Stimulated activated CD8-positive, alpha-beta memory T cell treated with anti-CD3 and anti-CD28 coated beads, Interleukin-4, amount 100 ng/mL, for 4 hours (primary cell): ENCODE measurements at places on chromosomes 3 and 15.

GRCh38 chr3:186380622-186381380 is 18.8 kb upstream of the DGKG start:
- DNase-seq, result no peak

DNA sequence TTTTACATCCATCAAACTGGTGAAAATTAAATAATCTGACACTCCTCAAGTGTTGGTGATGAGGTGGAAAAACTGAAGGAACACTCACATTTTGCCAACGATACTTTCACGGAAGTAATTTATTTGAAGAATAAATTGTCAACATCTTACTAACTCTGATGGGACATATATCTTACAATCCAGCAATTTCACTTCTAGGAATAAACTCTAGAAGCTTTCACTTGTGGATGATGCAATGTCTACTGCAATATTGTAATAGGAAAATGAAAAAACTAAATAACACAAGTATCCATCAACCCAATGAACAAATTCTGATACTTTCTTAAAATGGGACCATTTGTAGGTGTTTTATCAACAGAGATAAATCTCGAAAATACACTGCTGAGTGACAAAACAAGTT is 16.2 kb upstream of the LIPC start:
- DNase-seq, result no peak

DNA sequence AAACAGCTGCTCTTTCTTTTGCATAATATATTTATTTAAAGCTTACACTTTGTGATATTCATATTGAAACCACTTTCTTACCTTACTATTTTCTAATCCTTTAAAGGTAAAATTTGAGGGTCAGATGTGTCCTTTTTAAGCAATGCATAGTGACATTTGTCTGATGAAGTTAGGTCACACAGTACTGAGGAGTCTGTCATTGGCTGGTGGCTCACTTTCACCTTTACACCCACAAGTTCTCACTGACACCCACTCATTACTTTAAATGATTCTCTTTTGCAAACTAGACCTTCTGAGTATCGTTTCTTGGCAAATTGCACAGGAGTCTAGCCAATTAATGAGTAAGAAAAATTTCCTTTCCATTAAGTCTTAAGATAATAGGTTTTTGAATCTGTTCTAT is 758.3 kb upstream of the ARPP21 start:
- no peak for DNase-seq

DNA sequence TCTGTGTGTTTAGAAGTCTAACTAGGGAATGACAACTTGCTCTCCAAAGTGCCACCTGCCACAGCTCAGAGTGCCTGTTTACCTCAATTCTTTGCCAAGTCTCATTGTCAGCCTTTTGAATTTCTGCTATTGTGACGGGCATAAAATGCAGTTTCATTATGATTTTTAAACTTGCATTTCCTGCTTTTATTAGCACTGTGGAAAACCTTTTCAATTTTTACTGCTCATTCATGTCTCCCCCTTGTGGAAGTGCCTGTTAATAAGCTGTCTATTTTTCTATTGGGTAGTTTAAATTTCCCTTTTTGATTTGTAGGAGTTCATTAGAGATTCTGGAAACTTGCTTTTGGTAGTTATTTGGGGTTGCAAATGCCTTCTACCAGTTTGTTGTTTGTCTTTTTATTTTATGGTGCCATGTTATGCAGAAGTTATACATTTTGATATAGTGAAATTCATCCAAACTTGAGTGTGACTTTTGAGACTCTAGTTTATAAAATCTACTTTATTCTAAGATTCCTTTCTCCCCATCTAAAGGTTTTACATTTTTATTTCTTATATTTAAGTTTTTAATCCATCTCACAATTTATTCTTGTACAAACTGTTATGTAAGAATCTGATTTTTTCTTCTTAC is 53.9 kb upstream of the FRMD4B start:
- no peak for DNase-seq

DNA sequence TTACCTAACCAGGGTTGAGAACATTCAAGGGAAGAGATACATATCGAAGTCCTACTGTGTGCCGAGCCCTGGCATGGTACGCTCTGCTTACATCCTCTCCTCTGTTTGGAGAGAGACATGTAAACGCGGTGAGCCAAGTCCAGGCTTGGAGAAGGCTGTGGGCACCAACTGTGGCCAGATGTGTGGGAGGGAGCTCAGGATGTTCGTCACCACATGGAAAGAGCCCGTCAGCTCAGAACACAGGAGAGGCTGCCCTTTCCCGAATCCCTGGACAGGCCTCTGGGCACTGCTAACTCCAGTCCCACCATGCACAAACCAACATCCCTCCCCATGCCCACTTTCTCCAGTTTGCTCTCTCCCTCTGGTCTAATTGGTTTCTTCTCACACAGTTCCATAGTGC is 43.0 kb downstream of the MESD start:
- DNase-seq, result no peak

DNA sequence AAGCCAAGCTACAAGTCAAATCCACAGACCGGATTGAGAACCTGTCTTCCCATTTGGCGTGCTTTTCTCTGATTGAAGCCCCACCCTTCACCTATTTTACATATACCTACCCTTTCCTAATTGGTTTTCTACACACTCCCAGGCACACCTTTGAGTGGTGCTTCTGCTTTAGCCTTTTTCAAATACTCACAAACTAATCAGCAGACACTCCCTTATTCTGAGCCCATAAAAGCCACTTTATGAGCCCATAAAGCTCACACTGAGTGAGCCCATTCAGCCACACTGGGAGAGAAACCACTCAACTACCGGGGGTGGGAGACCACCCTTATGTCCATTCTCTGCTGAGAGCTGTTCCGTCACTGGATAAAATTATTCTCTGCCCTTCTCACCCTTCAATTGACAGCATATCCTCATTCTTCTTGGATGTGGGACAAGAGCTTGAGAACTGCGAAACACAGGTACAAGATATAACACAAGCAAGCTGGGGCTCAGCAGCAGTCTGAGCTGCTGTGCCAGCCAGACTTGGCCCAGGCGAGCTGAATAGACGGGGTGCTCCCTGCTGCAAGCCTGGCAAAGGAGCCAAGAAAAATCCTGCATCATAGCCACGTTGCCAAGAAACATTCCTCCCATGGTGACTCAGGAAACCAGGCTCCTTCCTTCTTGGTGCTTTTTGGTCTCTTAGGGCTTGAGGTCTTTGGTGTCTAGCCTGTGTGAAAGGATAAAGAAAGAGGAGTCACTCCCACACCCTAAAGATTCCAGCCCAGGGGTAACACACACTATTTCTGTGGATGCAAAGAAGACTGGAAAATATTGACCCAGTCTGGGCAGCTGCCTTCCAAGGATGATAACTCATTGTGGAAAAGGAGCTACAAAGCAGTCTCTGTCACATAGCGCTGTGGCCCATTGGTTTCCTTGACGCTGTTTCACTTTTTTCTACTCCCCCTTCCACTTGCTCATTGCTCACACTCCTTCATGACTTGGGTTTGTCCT is 609.7 kb downstream of the MCTP2 start:
- no peak for DNase-seq

DNA sequence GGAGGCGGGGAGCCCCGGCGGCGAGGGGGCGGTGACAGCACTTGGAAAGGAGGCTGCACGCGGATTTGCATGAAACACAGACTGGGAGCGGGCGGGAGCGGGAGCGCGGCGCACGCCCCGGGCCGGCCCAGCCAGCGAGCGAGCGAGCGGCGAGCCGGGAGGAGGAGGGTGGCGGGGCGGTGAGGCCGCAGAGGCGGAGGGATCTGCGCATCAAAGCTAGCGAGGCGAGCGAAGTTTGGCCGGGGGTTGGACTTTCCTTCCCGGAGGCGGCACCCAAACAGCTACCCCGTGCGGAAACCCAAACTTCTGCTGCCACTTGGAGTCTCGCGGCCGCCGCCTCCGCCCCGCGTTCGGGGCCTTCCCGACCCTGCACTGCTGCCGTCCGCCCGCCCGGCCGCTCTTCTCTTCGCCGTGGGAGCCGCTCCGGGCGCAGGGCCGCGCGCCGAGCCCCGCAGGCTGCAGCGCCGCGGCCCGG is at the start of gene SMAD3:
SMAD3 (plus strand) TSS at position 72 of the 475 bp plus-strand sequence. CDS start 553 bp downstream, outside the sequence.
- DNase-seq, result peak; percentile 61

DNA sequence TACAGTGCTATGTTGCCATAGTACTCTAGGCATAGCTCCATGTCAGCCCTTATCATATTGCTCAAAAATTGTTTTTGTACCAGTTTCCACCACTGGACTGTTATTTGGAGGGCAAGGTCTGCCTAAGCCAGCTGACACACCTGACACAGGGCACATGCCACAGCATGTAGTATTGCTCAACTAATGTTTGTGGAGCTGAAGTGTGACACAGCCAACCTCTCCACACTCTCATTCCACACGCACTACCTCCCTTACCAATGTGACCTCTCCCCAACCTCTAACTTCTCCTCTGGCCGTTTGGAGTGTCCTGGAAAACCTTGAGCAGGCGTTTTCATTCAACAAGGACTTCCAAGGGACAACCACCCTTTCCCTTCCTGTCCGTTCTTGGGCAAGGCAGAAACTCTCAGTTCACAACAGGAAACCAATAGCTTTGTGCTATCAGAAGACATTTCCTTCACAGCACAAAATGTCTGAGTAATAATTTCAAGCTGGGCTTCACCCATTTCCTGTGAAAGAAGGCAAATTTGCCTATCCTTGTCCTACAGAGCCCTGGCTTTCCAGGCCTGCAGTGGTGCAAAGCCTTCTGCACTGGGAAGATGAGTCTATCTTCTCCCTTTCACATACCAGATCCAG is 38.4 kb downstream of the TLNRD1 start:
- no peak for DNase-seq

- DNase-seq, result no peak
Observed at GRCh38 chr3:195258449-195259153, 12.4 kb downstream of the XXYLT1 start.

DNA sequence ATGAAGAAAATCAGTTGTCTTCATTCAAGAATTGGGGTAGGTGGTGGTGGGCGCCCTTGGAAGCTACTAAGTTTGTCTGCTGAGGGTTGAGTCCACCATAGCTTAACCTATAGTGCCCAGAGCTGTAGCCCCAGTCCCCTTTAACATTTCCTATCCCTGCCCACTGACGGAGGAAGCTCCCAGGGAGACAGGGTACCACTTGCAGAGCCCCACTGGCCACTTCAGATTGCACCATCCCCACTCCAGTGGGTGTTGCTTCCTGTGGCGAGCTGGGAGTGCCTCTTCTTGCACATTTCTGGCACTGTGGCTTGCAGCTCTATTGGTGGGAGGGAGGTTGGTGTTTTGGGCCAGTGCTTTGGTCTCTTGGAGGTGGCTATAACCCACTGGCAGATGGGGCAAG is 2.7 kb downstream of the PXYLP1 start:
- no peak for DNase-seq

- no peak for DNase-seq
Observed at GRCh38 chr15:58448331-58448730, 16.5 kb downstream of the LIPC start.

DNA sequence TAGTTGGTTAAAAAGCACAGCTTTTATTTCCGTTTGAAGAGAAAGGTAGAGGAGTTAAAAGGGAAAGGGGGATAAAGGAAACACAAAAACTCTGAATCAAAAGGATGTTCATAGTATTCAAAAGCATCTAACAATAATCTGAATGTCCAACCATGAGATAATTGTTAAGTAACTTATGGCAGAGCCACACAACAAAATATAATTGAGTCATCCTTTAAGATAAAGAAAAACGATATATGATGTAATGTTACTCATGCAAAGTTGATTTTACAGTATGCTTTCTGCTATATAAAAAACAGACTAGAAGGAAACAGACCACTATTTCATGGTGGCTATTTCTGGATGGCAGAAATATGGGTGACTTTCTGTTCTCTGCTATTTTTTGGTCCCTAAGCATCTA is 3.9 kb downstream of the XPC start:
- DNase-seq, result no peak

- no peak for DNase-seq
Observed at GRCh38 chr3:10494180-10494579, 11.2 kb downstream of the ATP2B2 start.

GRCh38 chr3:111999484-112000324 is 982 bp downstream of the TAGLN3 start:
- no peak for DNase-seq

GRCh38 chr15:47812470-47812999 is 95.2 kb downstream of the SEMA6D start:
- no peak for DNase-seq

DNA sequence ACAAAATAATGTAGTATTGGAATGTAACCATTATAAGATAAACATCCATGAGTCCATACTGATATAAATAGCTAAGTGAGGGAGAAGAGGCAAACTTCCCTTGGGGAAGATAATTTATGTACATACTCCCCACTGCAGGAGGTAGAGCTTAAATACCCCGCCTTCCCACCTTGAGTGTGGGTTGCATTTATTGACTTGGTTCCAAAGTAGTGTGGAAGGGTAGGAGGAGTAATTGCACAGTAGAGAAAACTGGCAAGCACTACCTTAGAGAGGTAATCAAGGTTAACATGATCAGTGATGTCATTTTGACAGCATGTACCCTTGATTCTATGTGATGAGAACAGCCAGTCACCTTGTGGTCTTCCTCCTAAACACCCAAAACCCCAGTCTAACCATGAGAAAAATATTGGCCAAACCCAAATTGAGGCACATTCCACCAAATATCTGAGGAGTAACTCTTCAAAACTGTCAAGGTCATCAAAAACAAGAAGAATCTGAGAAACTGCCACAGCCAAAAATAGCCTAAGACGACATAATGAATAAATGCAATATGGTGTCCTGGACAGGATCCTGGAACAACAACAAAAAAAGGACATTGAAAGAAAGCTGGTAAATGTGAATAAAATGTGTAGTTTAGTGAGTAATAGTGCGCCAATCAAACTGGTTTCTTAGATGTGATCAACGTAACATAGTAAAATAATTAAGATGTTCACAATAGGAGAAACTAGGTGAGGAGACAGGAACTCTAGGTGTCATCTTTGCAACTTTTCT is 774 bp upstream of the CNOT10 start:
- DNase-seq, result no peak
